CD4-positive, alpha-beta memory T cell (primary cell): ENCODE measurements at places on chromosomes 1 and 21.

DNA sequence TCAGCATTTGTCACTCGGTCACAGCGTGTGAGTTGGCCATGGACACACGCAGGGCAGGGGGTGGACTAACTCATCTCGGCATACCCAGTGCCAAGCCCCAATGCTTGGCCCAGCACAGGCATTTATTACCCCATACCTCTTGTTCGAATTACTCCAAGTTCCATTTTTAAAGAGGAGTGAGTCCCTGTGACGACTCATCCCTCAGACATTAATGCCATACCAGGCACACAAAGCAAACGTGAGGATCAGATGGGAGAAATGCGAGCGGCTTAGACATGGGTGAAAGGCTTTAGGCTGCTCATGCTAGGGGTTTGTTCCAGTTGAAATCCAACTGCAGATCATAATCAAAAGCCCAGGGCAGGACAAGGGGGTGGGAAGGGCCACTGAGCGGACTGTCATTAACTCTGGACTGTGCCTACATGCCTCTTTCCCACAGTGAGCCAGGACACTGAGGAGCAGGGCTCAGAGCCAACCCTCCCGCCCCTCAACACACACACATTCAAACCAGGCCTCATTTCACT, 118.5 kb upstream of the NGF start:
- H3K27me3 ChIP-seq, result no peaks in the 10 kb centered on the region
- no peak overlapping the region for H3K27ac ChIP-seq
- no peak overlapping the region for H3K4me3 ChIP-seq
- DNase-seq, result no peak
- no peaks in the 10 kb centered on the region for H3K4me1 ChIP-seq
- H3K36me3 ChIP-seq, result no peaks in the 10 kb centered on the region

- H3K4me1 ChIP-seq, result no peaks in the 10 kb centered on the region
- no peak overlapping the region for H3K27ac ChIP-seq
- H3K4me3 ChIP-seq, result no peak overlapping the region
Observed at GRCh38 chr1:53658489-53659230, 80.3 kb downstream of the GLIS1 start.

- no peaks in the 10 kb centered on the region for H3K4me1 ChIP-seq
- no peak for DNase-seq
- no peak overlapping the region for H3K27ac ChIP-seq
Observed at GRCh38 chr1:33284049-33284448, 27.8 kb downstream of the ZNF362 start.

- H3K27me3 ChIP-seq, result no peaks in the 10 kb centered on the region
- H3K36me3 ChIP-seq, result no peaks in the 10 kb centered on the region
- no peak for DNase-seq
- H3K4me3 ChIP-seq, result no peak overlapping the region
- no peaks in the 10 kb centered on the region for H3K4me1 ChIP-seq
Observed at GRCh38 chr1:44236490-44237272, 23.4 kb downstream of the DMAP1 start.

DNA sequence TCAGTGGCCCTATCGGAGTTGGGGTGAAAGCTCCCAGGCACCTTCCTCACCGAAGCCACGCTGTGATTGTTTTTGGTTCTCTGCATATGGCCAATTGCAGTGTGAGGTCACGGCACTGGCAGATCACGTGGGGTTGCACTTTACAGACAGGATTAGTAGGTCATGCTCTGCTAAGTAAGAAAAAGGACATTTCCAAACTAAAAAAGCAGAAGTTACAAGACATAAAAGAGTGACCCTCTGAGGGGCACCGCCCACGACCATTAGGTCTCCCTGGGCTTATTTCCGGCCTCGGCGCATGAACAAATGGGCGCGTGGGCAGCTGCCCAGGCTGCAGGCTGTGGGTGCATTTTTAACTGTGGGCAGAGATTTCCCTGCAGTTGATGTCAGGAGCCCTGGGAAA, 2.0 kb downstream of the CAPN9 start:
- no peaks in the 10 kb centered on the region for H3K27me3 ChIP-seq
- no peak overlapping the region for H3K27ac ChIP-seq
- H3K4me3 ChIP-seq, result no peak overlapping the region
- no peak for DNase-seq
- no peaks in the 10 kb centered on the region for H3K36me3 ChIP-seq

DNA sequence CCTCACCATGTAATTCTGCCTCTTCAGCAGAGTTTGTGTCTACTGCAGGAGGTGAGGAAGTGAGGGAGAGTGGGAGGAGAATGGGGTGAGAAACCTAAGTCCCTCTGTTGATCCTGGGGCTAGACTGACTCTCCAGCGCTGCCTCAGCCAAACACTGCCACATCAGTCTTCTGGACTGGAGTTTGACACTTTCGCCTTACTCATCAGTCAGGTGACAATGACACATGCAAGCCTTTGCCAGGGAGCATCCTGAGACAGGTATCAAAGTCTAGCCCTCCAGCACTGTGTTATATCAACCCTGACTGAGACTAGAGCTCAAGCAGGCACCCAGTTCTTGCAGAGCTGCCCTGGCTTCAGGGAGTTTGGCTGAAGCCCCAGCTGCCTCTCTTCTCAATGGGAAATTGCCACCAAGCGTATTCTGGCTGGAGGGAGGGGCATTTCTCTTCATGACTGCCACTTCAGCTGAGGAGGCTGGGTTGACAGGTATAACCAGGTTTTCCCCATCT, 33.3 kb upstream of the SUCO start:
- no peak overlapping the region for H3K27ac ChIP-seq
- no peaks in the 10 kb centered on the region for H3K4me1 ChIP-seq
- no peaks in the 10 kb centered on the region for H3K27me3 ChIP-seq
- H3K36me3 ChIP-seq, result no peaks in the 10 kb centered on the region
- no peak overlapping the region for H3K4me3 ChIP-seq

DNA sequence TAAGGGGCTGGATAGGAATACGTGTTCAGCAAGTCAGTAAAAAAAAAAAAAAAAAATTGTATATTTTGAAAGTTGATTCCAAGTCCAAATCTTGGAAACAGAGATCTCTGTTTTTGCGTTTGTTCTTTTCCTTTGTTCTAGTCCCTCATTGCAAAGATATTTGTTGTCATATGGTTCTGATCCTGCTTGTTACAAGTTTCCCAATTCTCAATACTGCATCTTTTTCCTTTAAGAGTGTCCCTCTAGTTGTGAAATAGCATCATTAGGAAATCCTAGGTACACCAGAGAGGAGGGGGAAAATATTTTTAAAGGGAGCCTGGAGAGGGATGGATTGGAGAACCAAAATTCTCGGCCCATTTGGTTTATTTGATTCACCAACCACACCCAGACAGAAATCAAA, 152.2 kb upstream of the C1orf105 start:
- H3K36me3 ChIP-seq, result no peaks in the 10 kb centered on the region
- H3K4me3 ChIP-seq, result no peak overlapping the region
- DNase-seq, result no peak
- H3K27ac ChIP-seq, result no peak overlapping the region
- no peaks in the 10 kb centered on the region for H3K4me1 ChIP-seq
- no peaks in the 10 kb centered on the region for H3K27me3 ChIP-seq

DNA sequence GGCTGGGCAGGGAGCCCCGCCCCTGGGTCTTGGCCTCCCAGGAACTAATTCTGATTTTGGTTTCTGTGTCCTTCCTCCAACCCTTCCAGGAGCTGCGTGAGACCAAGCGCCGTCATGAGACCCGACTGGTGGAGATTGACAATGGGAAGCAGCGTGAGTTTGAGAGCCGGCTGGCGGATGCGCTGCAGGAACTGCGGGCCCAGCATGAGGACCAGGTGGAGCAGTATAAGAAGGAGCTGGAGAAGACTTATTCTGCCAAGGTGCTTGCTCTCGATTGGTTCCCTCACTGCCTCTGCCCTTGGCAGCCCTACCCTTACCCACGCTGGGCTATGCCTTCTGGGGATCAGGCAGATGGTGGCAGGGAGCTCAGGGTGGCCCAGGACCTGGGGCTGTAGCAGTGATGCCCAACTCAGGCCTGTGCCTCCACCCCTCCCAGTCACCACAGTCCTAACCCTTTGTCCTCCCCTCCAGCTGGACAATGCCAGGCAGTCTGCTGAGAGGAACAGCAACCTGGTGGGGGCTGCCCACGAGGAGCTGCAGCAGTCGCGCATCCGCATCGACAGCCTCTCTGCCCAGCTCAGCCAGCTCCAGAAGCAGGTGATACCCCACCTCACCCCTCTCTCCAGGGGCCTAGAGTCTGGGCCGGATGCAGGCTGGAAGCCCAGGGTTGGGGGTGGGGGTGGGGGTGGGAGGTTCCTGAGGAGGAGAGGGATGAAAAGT, 18.5 kb upstream of the SEMA4A start:
- peaks cover 31% of the 10 kb centered on the region for H3K36me3 ChIP-seq
- no peak overlapping the region for H3K27ac ChIP-seq
- no peak overlapping the region for H3K4me3 ChIP-seq
- peaks cover 8% of the 10 kb centered on the region for H3K4me1 ChIP-seq
- DNase-seq, result no peak

GRCh38 chr1:225859151-225859550, 23.0 kb downstream of the TMEM63A start:
- no peaks in the 10 kb centered on the region for H3K27me3 ChIP-seq
- H3K4me1 ChIP-seq, result no peaks in the 10 kb centered on the region
- H3K36me3 ChIP-seq, result peaks cover 87% of the 10 kb centered on the region
- H3K4me3 ChIP-seq, result no peak overlapping the region
- no peak overlapping the region for H3K27ac ChIP-seq

DNA sequence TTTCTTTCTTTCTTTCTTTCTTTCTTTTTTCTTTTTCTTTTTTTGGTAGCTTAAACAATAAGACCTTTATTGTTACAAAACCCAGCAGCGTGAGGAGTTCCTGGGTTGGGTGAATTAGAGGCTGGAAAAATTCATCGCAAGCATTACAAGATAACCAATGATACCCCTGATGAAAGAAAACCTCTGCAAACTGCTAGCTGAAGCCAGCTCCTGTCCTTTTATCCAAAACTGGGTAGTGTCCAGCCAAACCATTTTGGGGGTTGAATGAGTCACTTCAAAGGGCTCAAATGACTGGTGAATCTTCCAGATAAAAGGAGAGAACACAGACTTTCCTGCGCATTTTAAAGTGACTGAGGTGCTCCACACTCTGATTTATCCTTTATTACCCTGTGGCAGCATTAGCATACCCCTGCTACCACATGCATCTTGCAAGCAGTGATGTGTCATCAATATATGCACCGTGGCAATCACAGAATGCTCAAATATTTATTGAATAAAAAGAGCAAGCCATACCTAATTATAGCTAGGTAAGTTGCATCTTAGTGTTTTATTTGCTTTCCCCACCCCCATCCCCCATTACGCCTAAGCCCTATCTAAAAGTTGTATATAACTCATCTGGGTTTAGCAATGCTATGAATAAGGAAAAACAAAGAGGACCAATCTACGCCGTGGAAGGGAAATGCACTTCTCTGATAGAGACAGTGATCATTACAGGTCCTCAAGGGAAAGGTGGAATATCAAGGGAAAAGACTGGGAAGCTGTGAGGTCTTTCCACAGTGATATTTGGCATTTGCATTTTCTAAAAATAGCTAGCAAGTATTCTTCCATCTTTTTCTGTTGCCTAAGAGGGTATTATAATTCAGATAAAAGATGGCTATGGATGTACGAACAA, 32.4 kb upstream of the CEP350 start:
- no peak overlapping the region for H3K27ac ChIP-seq
- no peaks in the 10 kb centered on the region for H3K27me3 ChIP-seq
- H3K4me3 ChIP-seq, result no peak overlapping the region
- no peaks in the 10 kb centered on the region for H3K4me1 ChIP-seq
- DNase-seq, result no peak

- no peak overlapping the region for H3K4me3 ChIP-seq
- DNase-seq, result no peak
- H3K27ac ChIP-seq, result no peak overlapping the region
- no peaks in the 10 kb centered on the region for H3K4me1 ChIP-seq
- no peaks in the 10 kb centered on the region for H3K27me3 ChIP-seq
Observed at GRCh38 chr1:56291374-56291919, 287.9 kb downstream of the PLPP3 start.

DNA sequence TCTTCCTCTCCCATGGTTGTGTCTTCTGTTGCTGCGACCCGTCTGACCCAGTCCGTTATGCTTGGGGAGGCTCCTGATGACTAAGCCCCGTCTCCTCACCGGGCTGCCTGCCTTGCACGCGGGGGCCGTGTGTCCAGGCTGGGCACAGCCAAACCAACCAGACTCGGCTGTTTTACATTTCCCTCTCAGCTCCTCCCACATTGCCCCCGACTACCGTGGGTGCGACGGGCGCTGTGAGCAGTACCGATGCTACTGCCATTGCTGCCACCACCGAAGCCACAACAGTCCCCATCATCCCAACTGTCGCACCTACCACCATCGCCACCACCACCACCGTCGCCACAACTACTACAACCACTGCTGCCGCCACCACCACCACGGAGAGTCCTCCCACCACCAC, 46.0 kb upstream of the CNTN2 start:
- no peak for DNase-seq
- no peaks in the 10 kb centered on the region for H3K27me3 ChIP-seq
- H3K4me3 ChIP-seq, result no peak overlapping the region
- no peak overlapping the region for H3K27ac ChIP-seq

DNA sequence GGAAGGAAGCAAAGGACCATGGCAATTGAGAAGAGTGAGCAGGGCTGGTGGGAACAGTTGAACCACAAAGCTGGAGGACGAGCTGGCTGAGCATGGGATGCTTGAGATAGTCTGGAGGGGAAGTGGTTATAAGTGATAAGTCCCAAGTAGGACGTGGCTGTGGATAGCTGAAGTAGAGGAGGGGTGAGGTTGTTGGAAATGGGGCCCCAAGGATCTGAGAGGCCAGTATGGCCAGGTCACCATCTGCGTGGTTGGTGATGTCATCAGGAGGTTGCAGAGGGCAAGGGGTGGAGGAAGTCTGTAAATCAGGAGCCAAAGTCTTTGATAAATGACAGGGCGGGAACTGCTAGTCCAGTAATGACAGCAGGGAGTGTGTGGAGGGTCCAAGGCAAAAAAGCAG, 11.0 kb upstream of the REN start:
- H3K27me3 ChIP-seq, result no peaks in the 10 kb centered on the region
- no peaks in the 10 kb centered on the region for H3K36me3 ChIP-seq
- no peak overlapping the region for H3K4me3 ChIP-seq
- H3K27ac ChIP-seq, result no peak overlapping the region
- no peak for DNase-seq

DNA sequence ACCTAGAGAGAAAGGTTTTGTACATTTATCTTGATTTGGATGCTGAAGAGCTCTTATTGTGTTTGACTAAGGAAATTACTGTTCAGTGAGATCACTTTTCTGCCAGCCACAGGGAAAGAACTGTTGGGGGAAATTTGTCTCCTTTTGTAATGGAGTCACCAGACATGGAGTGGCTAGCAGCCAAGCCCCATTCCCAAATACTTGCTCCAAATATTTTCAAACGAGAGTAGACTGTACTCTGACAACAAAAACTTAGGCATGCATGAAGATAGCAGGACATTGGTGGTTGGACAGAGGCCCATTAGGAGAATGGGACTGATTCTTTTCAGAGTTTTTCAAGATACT, 21.1 kb downstream of the IPO9 start:
- no peak overlapping the region for H3K27ac ChIP-seq
- no peaks in the 10 kb centered on the region for H3K27me3 ChIP-seq
- no peak for DNase-seq
- H3K4me3 ChIP-seq, result no peak overlapping the region
- H3K36me3 ChIP-seq, result peaks cover 50% of the 10 kb centered on the region
- peaks cover 7% of the 10 kb centered on the region for H3K4me1 ChIP-seq

- H3K36me3 ChIP-seq, result no peaks in the 10 kb centered on the region
- no peaks in the 10 kb centered on the region for H3K4me1 ChIP-seq
- H3K27ac ChIP-seq, result no peak overlapping the region
- H3K27me3 ChIP-seq, result no peaks in the 10 kb centered on the region
- no peak overlapping the region for H3K4me3 ChIP-seq
- DNase-seq, result no peak
Observed at GRCh38 chr1:179774566-179774965, 31.5 kb downstream of the FAM163A start.

GRCh38 chr1:112937495-112937894, 18.5 kb downstream of the SLC16A1 start:
- H3K4me1 ChIP-seq, result peaks cover 22% of the 10 kb centered on the region
- no peaks in the 10 kb centered on the region for H3K27me3 ChIP-seq
